Fibroblast of mammary gland (primary cell): ENCODE measurements at places on chromosomes 1 and 21.
A peak's percentile ranks its signal among the peaks of the same experiment; 100 is the strongest.

DNA sequence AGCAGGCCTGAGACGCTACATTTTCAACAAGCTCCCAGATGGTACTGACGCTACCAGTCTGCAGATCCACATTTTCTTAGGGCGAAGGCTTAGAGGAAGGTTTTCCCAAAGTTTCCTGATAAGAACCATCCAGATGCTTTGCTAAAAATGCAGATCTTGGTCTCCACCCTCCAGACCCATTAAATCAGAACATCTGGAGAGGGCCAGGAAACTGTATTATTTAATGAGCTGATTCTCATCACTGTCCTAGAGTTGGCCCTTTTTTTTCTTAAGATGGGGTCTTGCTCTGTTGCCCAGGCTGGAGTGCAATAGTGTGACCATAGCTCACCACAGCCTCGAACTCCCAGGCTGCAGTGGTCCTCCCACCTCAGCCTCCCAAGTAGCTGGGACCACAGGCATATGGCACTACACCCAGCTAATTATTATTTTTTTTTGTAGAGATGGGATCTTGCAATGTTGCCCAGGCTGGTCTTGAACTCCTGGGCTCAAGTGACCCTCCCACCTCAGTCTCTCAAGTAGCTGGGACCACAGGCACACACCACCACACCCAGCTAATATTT, 67.2 kb upstream of the EFHD2 start:
- DNase-seq, result no peak

DNA sequence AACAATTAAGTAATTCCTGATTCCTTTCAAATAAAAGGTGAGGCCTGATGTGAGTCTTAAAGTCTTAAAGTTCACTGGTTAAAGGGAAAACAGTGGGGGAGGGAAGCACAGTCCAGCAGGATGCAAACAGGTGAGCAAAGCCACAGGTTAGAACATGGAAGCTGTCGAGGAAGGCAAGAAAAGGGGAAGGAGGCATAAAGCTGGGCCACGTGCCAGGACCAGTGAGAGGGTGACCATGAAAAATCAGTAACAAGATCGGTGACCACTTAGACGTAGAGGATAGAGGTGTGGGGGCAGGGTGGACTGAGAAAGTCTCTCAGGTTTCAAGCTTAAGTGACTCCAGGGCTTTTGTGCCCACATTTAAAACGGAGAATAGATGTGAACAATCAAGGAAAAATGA, 231.3 kb downstream of the SETD4 start:
- DNase-seq, result no peak

GRCh38 chr21:29434081-29434480, 135.4 kb downstream of the BACH1 start:
- DNase-seq, result no peak

- peak; percentile 32 for DNase-seq
Observed at GRCh38 chr1:152777510-152778137, 2.7 kb downstream of the LCE1F start.

- no peak for DNase-seq
Observed at GRCh38 chr1:174219606-174220370, 60.5 kb downstream of the RABGAP1L start.

GRCh38 chr1:8718850-8719361, 98.5 kb downstream of the RERE start:
- no peak for DNase-seq

DNA sequence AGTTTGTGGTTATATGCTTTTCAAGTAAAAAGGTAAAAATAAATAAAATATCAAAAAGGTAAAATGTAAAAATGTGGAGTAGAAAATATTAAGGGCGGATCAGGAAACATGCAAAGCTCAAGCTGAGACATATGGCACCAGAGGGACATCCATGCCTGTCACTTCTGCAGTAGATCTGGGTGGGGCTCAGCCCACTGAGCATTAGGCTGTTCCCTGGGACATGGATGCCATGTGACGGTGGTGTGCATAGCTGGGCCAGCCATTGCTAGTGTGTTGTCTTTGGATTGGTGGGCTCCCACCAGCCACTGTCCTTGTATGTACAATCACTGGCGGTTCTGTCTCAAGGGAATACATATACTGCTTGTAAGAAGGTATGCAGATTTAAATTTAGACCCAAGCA, 3.0 kb downstream of the TTC13 start:
- no peak for DNase-seq

DNA sequence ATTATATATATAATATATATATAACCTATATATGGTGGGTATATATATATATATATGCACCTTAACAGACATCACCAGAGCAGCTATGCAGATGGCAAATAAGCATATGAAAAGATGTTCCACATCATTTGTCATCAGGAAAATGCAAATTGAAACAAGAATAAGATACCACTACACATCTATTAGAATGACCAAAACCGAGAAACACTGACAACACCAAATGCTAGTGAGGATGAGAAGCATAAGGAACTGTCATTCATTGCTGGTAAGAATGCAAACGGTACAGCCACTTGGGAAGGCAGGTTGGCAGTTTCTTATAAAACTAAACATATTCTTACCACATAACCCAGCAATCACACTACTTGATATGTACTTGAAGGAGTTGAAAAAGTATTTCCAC, 219.8 kb upstream of the PRMT6 start:
- DNase-seq, result no peak

GRCh38 chr21:34340061-34340460, 23.7 kb upstream of the KCNE2 start:
- DNase-seq, result no peak

DNA sequence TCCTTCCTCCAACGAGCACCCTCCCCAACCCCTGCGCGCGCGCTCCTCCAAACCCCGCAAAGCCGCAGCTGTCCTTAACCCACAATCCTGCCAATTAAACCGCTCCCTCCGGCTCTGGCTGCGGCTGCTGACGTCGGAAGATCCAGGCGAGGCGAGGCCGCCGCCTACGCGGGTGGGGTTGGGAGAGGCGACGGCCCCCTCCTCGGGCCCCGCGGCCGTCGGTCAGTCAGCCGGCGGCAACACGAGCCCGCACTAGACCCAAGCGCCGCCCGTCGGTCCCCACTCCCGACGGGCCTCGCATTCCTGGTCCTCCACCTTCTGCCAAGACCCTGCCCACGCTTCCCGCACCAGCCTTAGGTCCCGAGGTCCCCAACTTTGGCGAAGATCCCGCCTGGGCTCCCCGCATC, 75.4 kb downstream of the VWA5B1 start:
- DNase-seq, result peak; percentile 41

- peak; percentile 8 for DNase-seq
Observed at GRCh38 chr1:38076038-38076437, 29.4 kb upstream of the POU3F1 start.

DNA sequence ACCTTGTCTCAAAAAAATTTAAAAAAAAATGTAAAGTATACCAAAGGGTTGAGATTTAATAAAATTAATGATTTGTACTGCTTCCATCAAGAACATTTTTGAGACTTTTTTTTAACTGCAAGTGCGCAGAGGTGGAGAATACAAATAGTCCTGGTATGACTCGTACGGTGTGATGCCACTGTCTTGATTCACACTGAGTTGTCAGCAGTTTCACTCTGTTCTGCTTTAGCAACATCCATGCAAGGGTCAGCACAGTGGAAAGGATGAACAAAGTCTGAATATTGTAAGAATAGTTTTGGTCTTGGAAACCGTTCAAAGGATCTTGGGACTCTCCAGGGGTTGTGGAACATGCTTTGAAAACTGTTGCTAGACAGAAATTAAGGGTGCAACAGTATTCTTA, 40.2 kb downstream of the EXO1 start:
- peak; percentile 77 for DNase-seq

DNA sequence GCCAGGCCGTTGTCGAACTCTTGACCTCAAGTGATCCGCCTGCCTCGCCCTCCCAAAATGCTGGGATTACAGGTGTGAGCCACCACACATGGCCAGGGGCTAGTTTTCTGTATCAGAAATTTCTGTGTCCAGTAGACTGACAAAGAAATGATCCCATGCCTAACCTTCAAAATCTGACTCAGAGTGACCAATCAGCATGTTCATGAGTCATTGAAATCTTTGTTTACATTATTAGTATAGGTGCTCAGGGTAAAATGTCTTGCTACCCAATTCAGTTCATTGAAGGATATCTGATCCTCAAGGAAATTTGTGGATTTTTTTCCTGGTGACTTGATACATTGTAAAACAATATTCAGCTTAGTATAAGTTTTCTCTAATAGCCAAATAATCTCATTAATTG, 11.0 kb upstream of the LDLRAD2 start:
- DNase-seq, result peak; percentile 66

DNA sequence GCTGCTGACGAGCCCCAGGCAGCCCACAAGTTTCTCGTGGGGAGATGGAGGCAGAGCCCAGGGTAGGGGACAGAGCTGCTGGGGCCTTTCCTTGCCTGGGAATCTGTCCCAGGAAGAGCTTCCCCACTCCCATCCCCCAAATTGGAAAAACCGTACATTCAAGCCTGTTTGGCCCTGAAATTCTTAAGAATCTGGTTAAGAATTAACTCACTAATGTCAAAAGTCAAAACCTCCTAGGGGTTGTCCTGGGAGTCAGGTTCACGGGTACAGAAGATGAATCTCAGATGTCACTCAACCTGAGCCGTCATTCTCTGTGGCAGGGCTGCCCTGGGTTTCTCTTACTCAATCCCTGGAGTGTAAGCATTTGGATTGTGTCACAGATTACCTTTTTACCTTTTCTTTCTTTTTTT, 8.4 kb downstream of the C1orf115 start:
- no peak for DNase-seq

- no peak for DNase-seq
Observed at GRCh38 chr1:115722221-115722620, 46.3 kb downstream of the CASQ2 start.

- DNase-seq, result no peak
Observed at GRCh38 chr1:19723874-19724273, 59.2 kb downstream of the HTR6 start.

DNA sequence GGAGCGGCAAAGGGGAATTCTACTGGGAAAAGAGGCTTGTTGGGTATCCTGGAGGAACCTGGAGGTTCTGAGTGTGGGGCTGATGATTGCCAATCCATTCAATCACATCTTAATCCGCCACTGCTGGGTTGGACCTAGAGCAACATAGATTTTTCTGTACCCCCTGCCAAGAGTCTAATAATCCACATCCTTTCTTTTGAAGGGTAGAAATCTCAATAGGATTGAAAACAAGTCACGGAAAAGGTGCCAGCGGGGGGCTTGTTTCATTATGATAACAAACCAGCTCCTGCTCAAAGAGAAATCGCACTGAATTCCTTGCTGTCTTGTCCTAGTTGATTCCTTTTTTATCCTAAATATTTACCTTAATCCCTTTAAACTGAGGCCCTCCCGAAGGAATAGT, 528.5 kb downstream of the ADGRL2 start:
- no peak for DNase-seq

GRCh38 chr21:26761174-26761915, 83.9 kb downstream of the ADAMTS1 start:
- DNase-seq, result no peak

DNA sequence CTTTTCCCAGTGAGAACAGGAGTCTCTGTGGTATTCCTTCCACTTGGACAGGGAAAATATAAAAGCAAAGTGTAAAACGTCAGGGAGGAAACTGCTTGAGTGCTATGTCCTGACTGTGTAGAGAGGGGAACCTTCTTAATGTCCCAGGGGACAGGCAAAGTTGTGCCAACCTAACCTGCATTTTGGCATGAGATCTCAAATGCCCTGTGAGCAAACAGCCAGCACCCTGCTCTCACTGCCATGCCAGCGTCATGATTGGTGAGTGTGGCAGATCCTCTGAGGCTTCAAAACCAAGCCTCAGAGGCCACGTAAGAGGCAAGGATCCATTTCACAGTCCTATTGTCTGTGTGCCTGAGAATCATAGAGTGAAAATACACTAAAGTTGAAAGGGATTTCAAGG, 49.7 kb upstream of the RAP1A start:
- DNase-seq, result no peak

GRCh38 chr1:119004129-119004527, 16.0 kb upstream of the TBX15 start:
- no peak for DNase-seq

- no peak for DNase-seq
Observed at GRCh38 chr1:158471920-158472319, at the start of gene OR10R2. Gene OR10R2, plus strand, starts transcription at chr1:158472220. Its CDS starts 106 bp downstream, at chr1:158472326.

GRCh38 chr1:117683571-117684285, 77.9 kb downstream of the TENT5C start:
- peak; percentile 11 for DNase-seq

DNA sequence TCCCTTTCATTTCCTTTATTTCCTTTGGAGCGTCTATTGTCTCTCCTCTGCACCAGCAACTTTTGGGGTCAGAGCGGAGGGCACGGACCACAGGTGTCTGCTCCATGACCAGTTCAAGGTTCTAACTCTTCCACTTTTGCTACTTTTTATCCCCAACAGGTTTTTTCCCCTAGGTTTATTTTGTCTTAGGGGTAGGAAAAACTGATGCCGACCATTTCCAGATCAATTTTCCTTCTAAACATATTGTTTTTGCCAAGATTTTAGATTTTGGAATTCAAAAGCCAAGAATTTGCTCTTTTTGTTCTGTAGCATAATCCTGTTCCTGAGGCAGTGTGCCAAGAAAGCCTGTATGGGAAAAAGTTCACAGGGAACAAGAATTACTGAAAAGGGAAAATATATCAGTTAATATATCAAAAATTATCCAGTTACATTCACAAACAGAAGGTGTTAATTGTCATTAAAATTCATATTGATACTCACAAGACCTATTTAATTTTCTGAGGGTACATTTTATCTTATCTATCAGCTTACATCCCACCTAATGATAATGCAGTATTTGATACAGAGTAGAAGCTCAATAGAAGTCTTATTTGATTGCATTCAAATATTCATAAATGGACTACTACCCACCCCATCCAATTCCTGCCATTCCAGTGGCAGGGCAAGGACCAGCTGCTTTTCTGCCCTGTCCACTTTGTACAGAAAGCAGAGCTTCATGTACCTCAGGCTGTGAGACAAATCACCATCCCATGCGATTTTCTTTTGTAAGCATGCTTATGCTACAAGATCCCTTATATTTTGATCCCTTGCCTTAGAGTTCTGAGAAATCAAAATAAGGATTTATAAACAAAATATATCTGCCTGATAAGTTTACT, 31.2 kb downstream of the TSEN15 start:
- DNase-seq, result no peak

- DNase-seq, result no peak
Observed at GRCh38 chr1:204405988-204406387, 5.6 kb downstream of the PPP1R15B start.

GRCh38 chr1:56249234-56249633, 330.1 kb downstream of the PLPP3 start:
- DNase-seq, result no peak

- DNase-seq, result no peak
Observed at GRCh38 chr1:184036517-184036949, 995 bp downstream of the COLGALT2 start.

DNA sequence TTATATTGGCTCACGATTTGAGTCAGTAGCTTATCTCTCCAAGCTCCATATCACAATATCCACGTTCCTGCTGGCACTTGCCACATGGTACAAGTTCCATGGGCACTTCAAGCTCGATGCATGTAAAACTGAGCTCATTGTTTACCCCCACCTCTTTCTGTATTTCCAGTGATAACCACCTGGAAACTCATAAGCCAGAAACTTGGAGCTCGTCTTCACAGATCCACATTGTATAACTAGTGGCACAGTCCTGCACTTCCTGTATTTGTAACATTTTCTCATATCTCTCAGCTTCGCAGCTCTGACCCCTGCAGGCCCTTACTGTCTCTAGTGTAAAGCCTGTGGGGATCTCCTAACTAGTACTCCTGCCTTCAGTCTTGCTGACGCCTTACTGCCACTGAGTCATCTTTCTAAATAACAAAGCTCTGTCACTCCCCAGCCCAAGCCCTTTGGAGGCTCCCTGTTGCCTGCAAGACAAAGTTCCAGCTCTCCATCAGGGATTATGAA, 6.5 kb upstream of the C2CD4D start:
- DNase-seq, result peak; percentile 25
